ENCODE measurements at places on chromosomes 7 and 10.
A peak's percentile ranks its signal among the peaks of the same experiment; 100 is the strongest.

GRCh38 chr10:16910793-16911164, 93.6 kb upstream of the RSU1 start:
- no peak for DNase-seq

- no peak for DNase-seq
Measured at GRCh38 chr7:44145479-44145968, 4.4 kb upstream of the MYL7 start.

DNA sequence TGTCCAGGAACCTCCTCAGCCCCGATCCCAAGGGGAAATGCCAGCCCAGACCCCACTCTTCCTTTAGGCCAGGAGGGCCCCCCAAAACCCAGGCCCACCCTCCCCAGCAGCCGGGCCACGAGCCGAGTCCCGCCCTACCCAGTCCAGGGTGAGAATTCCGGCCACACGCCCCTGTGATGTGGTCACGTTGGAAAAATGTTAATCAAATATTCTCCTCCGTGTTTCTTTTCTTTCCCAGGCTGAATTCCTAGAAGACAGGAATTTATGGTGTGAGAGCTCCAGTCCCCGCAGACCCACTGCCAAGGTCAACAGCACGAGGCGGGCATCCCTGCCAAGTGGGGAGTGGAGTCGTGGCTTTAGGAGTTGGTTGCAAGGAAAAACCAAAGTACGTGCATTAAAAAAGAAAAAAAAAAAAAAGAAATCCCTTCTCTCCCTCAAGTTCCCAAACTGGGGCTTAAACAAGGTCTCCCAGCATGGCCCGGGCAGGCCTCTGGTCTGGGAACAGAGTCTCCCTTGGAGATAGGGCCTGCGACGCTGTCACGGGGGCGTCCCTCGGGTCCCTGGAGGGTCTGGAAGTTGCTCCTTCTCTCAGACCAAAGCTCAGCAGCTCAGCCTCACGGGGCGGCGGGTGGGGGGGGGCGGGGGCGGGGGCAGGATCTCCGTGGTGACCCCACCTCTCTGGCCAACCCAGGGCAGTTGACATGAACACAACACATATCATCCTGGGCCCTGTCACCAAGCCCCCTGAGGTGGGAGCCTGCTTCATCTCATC, 28.1 kb upstream of the ELN start:
- DNase-seq = no peak

GRCh38 chr7:151448261-151449252, 8.6 kb upstream of the CRYGN start:
- DNase-seq = no peak

DNA sequence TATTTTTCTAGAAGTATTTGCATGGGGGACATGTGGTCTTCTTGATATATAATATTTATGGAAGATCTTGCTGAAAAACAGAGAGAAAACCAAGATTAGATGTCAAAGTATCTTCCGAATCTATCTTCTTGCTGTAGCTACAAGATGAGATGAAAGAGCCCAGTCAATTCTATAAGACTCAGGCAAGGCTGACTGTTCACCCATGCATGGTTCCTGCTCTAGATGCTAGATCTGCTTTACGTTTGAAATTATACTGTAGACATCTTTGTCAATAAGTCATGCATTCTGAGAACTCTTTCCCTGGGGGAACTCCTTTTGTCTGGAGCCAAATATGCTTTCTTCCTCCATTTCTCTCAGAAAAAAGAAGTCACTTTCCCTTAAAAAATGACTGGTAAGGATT, 1292.0 kb downstream of the XPNPEP1 start:
- DNase-seq = no peak

- DNase-seq = no peak
Measured at GRCh38 chr10:91344117-91344856, 65.9 kb upstream of the HECTD2 start.

- no peak for DNase-seq
Measured at GRCh38 chr7:142808802-142809583, 38.2 kb downstream of the PRSS2 start.

- peak; percentile 60 for DNase-seq
Measured at GRCh38 chr10:49347342-49347741, 48.4 kb downstream of the C10orf71 start.

- DNase-seq = no peak
Measured at GRCh38 chr10:108169846-108170245, 1005.3 kb upstream of the SORCS1 start.

GRCh38 chr10:55630491-55631056, 730.5 kb downstream of the ZWINT start:
- no peak for DNase-seq

DNA sequence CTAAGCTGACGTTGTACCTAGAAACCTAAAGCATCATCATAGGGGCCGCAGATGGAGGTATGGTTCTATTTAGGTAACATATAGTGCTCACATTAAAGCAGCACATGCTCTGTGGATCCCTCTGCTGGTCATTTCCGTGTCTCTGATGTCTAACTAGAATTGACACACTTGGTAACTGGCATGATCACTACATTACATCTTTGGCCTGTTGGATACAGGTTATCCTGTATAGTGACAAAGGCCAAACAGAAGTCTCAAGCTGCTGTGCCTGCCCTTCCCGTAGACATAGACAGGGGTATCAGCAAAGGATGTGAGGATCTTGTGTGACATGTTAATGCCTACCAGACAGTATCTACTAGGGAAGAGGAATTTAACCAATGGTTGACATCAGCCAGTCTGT, 51.2 kb downstream of the KIF5B start:
- no peak for DNase-seq

DNA sequence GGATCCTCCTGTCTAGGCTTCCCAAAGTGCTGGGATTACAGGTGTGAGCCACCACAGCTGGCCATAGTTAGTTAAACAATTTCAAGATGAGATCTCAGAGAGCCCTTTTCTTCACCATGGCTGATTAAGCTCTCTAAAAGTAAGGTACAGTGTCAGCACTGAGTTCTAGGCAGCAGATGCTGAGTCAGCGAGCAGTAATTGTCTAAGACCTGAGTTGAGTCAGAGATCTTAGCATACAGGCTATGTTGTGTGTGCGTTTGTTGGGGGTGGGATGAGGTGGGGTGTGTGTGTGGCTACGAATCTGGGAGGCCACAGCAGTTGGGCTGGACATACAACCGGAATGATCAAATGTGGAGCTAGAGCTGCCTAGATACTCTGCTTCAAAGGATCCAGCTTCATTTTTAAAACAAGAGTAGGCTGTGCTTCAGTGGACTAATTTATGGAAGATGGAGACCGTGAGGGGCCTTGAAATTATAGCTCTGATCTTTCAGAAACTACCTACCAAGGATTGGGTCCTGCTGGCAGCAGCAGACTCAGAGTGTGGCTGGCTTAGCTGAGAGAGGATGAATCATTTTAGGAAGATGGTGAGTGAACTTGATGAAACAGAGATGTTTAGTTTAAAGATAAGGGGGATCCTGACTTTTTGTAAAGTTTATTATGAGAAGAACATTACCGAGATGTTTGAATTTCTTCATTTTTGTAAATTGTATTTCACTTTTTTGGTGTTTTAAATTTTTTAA, 17.5 kb upstream of the MTPN start:
- DNase-seq = no peak

GRCh38 chr7:50679218-50680007, 103.3 kb downstream of the GRB10 start:
- no peak for DNase-seq

DNA sequence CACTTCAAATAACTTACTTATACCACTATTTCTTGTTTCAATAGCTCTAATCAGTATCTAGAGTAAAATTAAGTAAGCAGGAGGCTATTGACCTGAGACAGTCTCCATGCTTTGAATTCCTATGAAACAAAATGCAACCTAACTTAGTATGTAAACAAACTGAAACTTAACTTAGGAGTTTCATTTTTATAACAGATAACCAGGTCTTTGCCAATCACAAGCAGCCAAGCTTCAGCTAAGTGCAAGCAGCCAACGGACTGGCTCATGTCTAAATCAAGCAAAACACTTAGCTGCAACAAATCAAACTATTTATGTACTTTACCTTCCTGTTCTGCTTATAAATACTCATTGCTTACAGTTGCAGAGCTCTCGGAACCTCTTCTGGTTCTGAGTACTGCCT, 4.4 kb upstream of the GSTK1 start:
- DNase-seq = no peak

GRCh38 chr7:151342811-151343210, 1.2 kb downstream of the NUB1 start:
- no peak for DNase-seq

DNA sequence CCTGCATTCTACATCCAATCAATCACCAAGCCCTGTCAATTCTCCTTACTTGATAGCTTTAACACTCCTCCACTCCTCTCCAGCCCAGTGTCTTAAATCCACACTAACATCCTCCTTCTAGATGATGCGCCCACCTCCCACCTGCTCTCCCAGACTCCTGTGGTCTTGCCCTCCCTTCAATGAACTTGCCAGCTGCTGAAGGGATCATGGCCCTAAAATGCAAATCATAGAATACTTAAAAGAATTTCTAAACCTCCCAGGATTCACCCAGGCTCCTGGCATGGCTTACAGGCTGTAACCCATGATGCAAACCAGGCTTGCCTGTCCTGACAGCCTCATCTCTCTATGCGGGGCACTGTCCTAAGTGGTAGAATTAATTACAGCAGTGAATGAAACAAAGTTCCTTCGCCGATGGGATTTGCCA, 43.6 kb downstream of the SYPL1 start:
- no peak for DNase-seq

- no peak for DNase-seq
Measured at GRCh38 chr7:23971031-23971430, 261.0 kb downstream of the STK31 start.

DNA sequence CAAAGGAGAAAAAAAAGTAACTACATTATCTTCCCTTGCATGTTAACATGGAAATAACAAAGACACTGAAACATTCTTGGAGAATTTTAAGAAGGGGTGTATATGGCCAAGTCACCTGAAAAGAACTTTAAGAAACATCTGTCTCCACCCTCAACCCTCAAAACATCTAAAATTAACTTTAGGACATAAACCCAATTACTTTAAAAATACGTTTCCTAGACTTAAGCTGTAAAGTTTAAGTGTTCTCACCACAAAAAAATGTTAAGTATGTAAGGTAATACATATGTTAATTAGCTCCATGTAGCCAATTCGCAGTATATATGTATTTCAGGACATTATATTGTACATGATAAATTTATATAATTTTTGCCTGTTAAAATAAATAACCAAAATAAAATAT, 71.1 kb upstream of the GLCCI1 start:
- DNase-seq = no peak

- no peak for DNase-seq
Measured at GRCh38 chr10:124419635-124420034, 912 bp upstream of the OAT start.

DNA sequence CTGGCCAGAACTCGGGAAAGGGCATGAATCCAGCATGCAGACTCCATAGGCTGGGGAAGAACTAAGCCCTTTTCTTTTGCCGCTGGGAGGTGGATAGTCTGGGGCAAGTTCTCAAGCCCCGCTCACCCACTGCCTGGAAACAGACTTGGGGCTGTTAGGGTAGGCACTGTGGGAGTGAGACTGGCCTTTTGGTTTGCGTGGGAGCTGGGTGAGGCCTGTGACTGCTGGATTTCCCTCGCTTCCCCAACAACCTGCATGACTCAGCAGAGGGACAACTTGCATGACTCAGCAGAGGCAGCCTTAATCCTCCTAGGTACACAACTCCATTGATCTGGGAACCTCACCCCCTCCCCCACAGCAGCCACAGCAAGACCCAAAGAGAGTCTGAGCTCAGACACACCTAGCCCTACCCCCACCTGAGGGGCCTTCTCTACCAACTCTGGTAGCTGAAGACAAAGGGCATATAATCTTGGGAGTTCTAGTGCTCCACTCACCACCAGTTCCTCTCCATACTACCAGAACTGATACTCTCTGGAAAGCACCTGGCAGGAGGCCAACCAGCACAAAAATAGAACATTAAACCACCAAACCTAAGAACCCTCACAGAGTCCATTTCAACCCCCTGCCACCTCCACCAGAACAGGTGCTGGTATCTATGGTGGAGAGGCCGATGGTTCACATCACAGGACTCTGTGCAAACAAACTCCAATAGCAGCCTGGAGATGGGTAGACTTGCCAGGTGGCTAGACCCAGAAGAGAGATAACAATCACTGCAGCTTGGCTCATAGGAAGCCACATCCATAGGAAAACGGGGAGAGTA, 81.4 kb upstream of the LAMB4 start:
- DNase-seq = no peak

- DNase-seq = no peak
Measured at GRCh38 chr7:30157204-30157603, 22.4 kb downstream of the MTURN start.

GRCh38 chr10:73926152-73926764, 15.3 kb downstream of the PLAU start:
- DNase-seq = no peak

- no peak for DNase-seq
Measured at GRCh38 chr7:2734084-2734686, 46.2 kb downstream of the AMZ1 start.

GRCh38 chr7:106326594-106327537, 42.1 kb upstream of the NAMPT start:
- no peak for DNase-seq

GRCh38 chr7:142939226-142939910, at the start of gene LLCFC1:
Gene LLCFC1 (plus strand): TSS chr7:142939484. CDS start chr7:142939622, 138 bp downstream.
- no peak for DNase-seq

- DNase-seq = no peak
Measured at GRCh38 chr7:68321776-68322496, 1276.3 kb upstream of the AUTS2 start.

DNA sequence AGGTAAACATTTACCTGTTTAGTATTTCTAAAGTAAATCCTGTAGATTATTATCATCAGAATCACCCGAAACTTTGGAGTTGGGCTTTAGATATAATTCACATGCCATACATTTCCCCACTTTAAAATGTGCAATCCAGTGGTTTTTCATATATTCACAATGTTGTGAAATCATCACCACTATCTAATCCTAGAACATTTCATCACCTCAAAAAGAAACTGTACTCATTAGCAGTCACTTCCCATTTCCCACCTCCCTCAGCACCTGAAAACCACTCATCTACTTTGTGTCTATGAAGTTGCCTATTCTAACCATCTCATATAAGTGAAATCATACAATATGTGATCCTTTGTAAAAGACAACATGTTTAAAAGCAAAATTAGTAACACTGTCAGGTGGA, 182.6 kb downstream of the FZD1 start:
- DNase-seq = no peak

DNA sequence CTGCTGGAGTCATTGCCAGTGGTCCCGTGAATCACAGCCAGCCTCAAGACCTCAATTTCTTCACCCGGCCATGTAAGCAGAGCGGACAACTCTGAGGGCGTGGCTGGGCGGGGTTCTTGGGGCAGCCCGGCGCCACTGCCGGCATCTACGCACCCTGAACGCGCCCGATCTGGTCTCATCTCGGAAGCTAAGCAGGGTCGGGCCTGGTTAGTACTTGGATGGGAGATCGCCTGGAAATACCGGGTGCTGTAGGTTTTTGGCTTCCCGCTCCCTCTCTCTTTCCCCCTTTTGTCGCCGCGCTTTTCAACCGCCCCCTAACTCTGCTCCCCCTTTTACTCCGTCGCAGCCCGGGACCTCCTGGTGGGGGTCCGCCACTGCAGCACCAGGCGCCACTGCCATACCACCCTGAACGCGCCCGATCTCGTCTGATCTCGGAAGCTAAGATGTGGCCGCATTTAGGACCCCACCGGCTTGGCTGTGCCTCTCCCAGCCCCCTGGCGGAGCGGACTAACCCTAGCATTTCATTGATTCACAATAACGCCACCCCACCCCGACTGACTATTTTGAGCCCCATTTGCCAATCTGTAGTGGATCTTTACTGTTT, 25.3 kb downstream of the GARIN1A start:
- DNase-seq = no peak

GRCh38 chr10:88045656-88046415, 182.4 kb downstream of the PTEN start:
- DNase-seq = no peak

- no peak for DNase-seq
Measured at GRCh38 chr10:111392910-111393309, 316.1 kb downstream of the ADRA2A start.

- no peak for DNase-seq
Measured at GRCh38 chr10:89221919-89222318, 14.8 kb upstream of the CH25H start.
